Activated CD4-positive, CD25-positive, alpha-beta regulatory T cell treated with anti-CD3 and anti-CD28 coated beads, Interleukin-2, amount 50 U/mL, for 72 hours (primary cell): ENCODE measurements at places on chromosomes 1 and 21.

DNA sequence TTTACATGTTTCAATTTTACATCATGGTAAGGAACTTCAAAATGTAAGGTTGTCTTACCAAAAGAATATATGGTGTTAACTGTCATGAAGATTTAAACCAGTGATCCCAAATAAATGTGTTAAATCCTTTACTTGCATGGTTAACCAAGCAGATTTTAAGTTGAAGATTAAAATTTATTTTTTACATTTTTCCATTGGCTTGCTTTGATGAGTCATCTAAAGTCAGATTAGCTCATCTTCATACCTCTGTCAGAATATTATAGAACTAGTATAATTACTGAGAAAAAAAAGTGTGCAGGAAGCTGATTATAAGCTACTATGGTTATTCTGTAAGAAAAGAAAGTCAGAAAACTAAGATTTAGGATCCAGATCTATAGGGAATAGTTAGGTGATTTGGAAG is 95.3 kb upstream of the DPH5 start:
- DNase-seq, result no peak

DNA sequence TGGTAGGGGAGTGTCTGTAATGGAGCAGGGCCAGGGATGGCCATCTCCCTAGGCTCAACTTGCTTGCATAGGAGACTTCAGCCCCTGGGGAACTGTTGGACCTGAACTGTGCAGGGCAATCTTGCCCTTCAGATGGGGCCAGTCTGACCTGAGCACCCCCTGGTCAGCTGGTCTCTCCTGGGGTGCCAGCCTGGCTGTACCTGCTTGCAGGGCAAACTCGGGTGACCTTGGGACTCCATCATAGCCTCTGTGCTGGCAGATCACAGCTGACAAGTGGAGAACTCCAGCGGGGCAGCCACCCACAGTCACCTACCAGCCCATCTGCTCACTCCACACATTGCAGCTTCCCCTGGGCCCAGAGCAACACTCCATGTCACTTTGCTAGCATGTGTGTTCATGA is 8.1 kb downstream of the SPRR2A start:
- DNase-seq, result no peak

DNA sequence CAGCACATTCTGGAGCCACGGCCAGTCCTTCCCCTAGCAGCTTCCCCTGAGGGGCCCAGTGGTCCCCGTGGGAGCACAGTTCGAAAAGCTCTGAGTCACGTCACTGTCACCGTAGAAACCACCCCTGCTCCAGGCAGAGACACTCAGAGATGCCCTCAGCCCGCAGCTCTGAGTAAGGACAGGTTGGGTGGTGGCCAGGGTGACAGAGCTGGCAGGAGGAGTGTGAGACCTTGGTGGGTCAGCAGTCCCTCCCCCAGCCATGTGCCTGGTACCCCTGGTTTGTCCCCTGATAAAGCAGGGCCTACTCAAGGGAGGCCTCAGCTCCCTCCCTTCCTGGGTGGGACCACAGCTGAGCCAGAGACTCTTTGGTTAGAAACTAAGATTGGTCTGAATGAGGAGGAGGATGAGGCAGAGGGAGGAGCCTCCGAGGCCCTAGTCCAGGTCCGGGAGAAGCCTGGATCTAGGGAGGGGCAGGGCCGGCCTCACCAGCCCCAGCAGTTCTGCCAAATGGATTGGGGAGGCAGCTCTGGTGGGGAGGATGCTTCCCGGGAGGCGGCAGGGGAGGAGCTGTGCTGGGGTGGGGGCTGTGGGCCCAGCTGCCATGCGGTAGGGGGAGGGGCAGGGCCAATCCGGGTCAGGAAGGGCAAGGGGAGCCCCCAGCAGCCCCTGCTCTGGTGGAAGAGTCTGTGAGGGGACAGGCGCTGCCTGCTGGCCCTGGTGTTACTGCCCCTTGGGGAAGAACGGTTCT is 55.2 kb downstream of the SLC9A1 start:
- DNase-seq, result no peak

DNA sequence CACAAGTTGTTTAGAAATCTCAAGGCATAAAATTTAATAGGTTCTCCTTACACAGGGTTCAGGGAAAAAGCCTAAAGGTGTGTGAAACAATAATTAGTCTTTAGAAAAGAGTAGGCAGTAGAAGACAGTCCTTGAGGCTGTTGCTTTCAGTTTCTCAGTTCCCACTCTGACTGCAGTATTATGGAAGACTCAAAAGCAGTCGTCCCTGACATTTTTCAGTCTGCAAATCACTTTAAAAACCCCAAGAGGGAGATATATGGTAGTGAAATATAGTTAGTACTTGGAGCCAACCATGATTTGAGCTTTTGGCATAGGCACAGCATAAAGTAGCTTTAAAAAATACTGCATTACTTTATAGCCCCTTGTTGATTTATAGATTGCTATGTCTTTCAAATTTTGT is 299.7 kb downstream of the OLFM3 start:
- no peak for DNase-seq

DNA sequence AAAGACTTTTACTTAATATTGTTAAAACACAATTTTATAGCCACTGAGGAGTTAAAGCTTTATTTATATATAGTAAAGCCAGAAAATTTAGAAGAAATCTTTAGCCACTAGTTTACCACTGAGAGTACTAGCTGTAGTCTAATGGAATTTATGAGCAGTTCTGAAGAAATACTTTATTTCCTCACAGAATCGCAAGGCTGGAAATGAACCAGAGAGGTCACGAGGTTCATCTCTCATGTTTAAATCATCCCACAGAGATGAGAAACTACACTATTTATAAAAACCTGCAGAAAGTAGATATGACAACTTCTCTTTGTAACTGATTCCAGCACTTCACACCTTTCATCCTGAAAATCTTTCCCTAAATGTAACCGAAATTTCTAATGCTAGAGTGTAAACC is 26.0 kb downstream of the ADGRL4 start:
- DNase-seq, result no peak

DNA sequence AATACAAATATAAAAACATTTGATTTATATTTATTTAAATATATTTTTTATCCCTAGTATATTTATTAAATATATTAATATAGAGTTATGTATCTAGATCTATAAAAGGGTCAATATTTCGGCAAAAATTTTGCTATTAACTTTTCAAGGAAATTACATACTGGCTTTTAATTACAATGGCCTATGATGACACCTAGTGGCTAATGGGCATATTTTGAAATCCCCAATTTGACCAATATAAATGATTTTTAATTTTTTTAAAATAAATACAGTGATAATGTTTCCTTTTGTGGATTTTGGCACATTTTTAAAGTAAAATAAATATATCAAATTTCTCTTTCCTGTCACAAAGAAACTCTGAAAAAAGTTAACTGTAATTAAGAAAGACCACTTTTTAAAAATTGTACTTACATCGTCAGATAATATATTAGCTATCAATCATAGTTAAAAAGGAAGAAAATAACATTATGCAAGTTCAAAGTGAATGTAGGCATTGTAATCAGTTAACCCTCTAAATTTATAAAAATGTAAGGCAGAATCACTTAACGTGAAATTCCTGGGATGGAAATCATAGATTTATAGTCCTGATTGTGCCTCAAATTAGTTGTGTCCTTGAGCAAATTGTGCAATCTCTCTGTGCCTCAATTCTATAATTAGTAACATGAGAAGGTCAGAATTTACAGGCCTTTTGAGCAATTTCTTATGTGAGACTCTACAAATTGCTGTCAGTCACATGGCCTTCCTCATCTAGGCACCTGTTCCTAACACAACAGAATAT is 25.6 kb upstream of the RGS13 start:
- DNase-seq, result no peak

DNA sequence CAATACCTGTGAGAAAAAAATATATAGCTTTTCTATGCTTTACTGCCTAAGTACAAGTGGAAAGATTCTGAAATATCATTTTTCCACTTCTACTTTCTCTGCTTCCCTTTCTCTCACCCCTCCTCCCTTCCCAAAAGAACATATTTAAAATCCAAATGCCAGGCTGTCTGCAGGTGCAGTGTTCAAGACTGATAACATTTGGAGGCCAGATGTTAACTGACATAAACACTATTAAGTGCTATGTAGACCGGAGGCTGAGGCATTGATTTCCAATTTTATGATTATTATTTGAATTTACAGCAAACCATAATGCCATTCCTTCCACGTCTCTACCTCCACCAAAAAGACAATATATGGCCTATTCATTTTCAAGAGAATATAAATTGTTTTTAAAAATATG is 296.9 kb upstream of the SGIP1 start:
- DNase-seq, result no peak

DNA sequence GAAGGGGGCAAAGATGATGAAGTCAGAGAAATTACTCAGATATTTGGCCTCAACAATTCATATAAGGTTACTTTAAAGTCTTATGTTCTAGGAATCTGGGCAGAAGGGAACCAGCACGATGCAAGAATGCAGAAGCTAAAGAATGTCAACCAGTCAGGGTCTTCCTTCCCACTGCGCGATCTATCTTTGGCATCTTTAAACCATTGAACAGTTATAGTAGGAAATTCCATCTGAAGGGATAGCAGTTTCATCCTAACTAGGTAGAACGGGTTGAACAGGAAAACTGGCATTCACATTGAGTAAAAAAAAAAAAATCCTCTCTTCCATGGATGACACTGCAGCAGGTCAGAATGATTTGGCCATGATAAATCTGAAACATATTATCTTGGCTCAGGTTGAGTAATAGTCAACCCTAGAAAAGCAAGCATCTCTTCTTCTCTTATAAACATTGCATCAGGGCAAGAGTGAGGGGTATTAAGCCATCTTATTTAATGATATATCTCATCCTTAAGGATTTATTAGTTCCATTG is 6.3 kb downstream of the CRCT1 start:
- no peak for DNase-seq

GRCh38 chr1:178819123-178819522 is 51.8 kb downstream of the ANGPTL1 start:
- DNase-seq, result no peak

DNA sequence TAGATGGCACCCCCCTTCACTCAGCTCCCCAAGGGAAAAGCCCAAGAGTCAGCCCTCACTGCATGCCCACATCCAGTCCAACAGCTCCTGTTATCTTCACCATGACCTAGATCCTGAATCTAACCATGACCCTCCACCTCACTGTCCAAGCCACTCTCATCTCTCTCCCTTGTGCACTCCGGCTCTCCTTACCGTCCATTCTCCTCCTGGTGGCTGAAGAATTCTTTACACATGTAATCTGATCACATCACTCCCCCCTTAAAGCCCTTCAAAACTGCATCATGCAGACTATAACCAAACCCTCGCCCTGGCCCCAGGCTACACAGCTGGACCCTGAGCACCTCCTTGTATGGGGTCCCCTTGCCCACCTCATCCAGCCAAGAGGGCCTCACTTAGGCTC is 14.0 kb upstream of the PAQR7 start:
- DNase-seq, result no peak

DNA sequence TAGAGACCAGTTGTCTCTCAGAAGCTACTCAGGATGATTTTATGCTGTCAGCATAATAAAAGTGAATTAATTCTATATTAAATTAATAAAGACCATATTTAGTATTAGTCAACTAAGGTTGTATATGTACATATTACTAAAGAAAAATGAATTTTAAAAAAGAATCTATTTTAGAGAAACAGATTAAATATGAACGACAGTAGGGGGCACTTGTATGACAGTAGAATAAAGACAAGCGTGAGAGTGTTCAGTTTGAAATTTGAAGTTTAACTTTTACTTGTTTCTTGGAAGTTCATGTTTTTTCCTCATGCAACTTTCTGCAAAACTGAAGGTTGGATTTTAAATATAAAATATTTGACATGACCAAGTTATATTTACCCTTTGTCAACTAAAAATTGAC is 67.9 kb upstream of the MACF1 start:
- no peak for DNase-seq

- no peak for DNase-seq
These were observed 478.7 kb downstream of the SETD4 start for GRCh38 chr21:35581640-35582039.
